ENCODE measurements at places on chromosomes 11 and 22.

DNA sequence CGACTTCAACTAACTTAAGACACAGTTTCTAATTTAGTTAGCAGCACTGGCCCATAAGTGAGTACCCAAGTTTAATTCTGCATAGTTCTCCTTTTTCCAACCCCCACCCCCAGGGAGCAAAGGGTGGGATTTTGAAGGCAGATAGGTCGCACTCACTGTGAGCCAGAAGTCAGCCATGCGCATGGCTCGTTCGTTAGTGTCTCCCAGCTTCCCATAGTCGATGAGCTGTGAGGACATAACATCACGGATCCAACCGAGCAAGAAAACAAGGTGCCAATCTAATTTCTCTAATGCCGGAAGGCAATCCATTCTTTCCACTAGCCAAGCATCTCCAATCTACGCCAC, 577 bp downstream of the MRPL17 start:
- no peak for DNase-seq

DNA sequence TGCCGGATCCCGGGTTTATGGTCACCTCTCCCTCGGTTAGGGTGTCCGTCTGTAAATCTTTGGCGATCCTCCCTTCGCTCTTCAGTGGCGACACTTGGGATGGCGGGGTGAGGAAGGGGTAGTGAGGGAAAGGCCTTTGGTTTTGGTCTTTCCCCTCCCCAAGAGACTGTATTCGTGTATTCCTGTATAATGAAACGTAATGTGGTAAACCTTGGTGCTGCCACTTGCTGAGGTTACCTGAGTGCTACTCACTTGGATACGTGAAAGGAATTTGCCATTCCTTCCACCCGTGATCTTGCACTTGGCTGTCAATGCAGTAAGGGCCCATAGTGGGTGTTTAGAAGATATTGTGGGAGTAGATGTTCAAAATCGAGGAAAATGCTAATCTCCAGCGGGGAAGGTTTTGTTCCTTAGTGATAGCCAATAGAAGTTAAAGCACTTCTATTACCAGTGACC, 578 bp upstream of the NUP160 start:
- DNase-seq, result no peak

- no peak for DNase-seq
Measured at GRCh38 chr11:94500181-94500580, 6.4 kb downstream of the ANKRD49 start.

GRCh38 chr22:44775862-44776261, 23.5 kb downstream of the ARHGAP8 start:
- DNase-seq, result no peak

DNA sequence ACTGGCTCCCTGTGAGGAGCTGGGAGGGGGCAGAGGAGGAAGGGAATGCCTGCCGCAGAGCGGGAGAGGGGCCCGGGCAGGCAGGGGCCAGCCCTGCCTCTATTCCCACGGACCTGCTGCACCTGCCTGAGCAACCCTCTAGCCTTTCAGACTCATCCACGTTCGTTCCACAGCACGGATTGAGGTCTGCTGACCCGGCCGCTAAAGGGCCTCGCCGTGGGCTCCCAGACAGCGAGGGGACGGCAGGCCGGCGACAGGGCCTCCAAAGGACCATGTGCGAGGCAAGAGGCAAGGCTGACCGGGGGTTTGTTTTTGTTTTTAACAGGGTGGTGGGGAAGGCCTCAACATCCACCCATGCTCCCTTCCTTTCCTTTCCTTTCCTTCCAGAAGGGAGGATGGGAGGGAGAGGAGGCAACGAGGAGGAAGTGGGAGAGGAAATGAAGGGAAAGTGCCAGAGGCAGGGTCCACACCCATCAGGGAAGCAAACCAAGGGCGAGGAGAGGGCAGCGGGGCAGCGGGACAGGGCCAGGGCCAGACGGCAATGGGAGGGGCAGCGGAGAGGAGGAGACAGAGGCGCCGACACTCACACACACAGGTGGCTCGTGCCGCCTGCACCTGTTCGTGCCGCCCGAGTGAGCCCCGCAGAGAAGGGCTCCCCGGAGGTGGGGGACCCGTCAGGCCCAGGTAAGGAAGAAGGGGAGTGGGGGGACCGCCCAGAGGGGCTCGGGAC, 7.5 kb downstream of the LRFN4 start:
- DNase-seq, result no peak

DNA sequence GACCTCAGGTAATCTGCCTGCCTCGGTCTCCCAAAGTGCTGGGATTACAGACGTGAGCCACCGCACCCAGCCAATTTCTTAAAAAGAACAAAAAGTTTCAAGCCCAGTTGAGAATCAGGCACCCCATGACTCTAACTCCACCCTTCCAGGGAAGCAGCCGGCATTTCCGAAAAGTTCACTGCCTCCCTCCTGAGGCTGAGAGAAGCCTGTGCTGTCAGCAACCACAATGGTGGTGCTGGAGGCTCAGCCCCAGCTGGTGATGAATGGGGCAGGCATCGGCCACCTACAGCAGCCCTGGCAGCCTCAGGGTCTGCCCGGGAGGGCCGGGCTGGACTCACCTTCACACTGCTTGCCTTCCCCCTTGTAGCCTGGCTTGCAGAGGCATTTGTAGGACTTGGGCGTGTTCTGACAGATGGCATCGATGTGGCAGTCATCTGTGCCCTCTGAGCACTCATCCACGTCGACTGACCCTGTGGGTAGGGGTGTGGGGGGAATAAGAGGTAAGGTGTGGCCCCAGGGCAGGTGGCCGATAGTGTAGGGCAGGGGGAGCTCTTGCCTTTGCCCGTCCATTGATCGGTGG, 4.3 kb downstream of the SCUBE1 start:
- DNase-seq, result no peak

DNA sequence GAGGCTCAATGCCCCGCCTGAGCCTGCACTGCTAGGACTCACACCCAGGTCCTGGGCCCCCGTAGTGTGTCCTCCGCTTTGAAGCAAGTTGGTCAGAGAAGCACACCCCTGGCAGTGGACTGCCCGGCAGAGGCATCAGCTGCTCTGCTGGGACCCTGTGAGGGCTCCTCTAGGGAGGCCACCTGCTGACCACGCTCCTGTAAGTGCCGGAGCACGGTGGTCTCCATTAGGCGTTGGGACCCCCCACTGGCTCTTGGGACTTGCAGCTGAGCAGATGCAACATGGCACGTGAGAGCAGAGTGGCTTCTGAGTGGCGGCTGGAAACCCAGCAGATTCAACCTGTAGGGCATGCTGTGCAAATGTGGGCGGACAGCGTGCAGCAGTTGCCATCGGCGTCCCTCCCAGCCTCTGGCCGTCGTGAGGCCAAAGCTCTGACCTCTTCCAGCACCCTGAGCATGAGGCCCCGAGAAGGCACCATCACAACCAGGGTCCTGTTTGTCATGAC, 16.9 kb downstream of the MRGPRG start:
- no peak for DNase-seq

DNA sequence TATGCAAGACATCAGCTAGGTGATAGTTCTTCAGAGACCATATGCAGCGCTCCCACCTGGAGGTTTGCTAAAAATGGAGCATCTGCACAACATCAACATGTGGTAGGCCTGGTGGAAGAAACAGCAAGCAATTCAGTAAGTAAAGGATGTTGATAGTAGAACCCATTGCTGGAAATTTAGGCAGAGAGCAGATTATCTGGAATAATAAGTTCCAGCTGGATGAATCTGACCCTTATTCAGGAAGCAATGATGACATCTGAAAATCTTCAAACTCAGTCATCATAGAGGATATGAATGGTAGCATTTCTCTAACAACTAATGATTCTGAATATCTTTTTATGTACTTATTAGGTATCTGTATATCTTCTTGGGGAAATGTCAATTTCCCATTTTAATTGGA, 225.2 kb upstream of the ANO3 start:
- no peak for DNase-seq

DNA sequence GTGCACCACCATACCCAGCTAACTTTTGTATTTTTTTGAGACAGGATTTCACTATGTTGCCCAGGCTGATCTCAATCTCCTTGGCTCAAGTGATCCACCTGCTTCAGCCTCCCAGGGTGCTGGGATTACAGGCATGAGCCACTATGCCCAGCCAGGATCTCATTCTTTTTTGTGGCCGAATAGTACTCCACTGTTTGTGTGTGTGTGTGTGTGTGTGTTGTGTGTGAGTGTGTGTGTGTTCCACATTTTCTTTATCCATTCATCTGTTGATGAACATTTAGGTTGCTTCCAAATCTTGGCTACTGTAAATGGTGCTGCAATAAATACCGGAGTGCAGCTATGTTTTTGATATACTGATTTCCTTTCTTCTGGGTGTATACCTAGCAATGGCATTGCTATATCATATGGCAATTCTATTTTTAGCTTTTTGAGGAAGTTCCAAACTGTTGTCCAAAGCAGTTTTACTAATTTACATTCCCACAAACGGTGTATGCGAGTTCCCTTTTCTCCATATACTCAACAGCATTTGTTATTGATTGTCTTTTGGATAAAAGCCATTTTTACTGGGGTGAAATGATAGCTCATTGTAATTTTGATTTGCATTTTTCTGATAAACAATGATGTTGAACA, 105.4 kb downstream of the TTC28 start:
- DNase-seq, result no peak

GRCh38 chr11:45924036-45924915, 1.8 kb downstream of the LARGE2 start:
- no peak for DNase-seq

DNA sequence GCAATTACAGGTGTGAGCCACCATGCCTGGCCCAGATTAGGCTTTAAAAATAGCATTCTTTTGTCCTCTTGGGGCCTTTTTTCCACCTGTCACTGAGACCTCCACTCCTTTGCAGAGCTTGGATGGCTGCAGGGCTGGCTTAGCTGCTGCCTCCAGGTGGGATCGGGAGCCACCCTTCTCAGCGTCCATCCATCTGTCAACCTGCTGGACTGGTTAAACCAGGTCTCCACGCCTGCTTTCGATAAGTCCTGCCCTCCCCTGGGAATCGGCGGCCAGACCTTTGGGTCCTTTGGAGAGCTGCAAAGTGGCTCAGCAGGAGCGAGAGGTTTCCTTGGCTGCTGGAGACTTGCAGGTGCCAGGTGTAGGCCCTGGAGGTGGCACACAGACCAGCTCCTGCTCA, 23.4 kb upstream of the GRAMD4 start:
- no peak for DNase-seq

GRCh38 chr22:50015451-50016307, 3.1 kb upstream of the IL17REL start:
- no peak for DNase-seq

- DNase-seq, result no peak
Measured at GRCh38 chr11:29755474-29755873, 261.4 kb downstream of the KCNA4 start.

DNA sequence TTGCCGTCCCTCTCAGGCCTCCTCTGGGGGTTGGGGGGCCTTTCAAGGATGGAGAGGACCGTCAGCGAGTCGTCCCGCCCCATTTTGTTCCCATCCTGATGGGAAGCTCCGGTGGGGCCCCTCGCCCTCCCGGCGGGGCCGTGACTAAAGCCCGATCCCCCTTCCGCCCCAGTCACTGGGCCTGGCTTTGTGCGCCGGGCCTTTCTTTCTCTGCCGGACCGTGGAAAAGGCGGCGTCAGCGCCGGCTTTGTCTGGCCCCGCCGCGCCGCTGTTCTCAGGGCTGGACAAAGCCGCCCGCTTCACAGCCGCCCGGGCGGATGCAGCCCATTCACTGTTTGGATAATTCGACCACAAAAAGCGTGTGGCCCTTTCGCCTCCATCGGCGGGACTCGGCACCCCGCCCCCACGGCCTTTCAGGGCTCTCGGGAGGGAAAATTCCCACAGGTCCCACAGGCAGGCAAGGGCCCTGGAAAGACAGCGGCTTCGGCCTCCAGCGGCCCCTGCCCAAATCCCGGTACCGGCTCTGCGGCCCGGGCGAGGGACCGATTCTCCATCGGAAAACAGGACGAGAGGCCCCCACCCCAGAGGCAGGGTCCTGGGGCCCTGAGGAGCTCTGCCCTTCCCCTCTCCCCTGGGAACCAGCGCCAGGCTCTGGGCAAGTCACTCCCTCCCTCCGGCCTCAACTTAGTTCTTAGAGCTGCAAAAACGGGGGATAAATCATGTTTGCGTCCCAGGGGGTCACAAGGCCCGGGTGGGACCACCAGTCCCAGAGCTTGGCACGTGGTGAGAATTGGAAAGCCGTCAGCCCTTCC, 87.2 kb downstream of the WNT7B start:
- no peak for DNase-seq

GRCh38 chr22:19199479-19199878, 20.9 kb upstream of the SLC25A1 start:
- DNase-seq, result no peak

DNA sequence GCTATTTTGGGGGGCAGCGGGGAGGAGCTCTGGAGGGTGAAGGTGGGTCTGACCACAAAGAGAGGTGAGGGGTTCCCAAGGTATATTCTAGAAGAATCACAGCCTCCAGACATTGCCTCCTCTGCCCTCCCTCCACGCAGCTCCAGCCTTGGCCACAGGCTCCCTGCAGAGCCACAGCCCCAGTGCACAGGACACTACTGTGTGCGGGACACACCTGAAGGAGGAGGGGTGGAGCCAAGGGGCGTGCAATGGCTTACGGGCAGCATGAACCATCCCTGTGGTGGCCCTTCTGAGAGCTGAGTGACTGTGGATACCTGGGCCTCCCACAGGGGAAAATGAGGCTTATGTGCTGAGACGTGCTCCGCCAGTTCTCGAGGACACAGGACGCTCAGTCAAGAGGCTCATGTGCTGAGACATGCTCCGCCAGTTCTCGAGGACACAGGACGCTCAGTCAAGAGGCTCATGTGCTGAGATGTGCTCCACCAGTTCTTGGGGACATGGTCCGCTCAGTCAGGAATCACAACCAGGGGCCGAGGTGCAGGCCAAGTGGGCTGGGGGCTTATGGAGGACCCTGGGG, 417.3 kb downstream of the SHANK2 start:
- no peak for DNase-seq

GRCh38 chr11:1356007-1356435, 33.7 kb upstream of the BRSK2 start:
- DNase-seq, result no peak

GRCh38 chr11:19905280-19905853, 192.7 kb downstream of the NAV2 start:
- DNase-seq, result no peak

- DNase-seq, result no peak
Measured at GRCh38 chr11:69882270-69882608, 63.0 kb upstream of the FGF3 start.

DNA sequence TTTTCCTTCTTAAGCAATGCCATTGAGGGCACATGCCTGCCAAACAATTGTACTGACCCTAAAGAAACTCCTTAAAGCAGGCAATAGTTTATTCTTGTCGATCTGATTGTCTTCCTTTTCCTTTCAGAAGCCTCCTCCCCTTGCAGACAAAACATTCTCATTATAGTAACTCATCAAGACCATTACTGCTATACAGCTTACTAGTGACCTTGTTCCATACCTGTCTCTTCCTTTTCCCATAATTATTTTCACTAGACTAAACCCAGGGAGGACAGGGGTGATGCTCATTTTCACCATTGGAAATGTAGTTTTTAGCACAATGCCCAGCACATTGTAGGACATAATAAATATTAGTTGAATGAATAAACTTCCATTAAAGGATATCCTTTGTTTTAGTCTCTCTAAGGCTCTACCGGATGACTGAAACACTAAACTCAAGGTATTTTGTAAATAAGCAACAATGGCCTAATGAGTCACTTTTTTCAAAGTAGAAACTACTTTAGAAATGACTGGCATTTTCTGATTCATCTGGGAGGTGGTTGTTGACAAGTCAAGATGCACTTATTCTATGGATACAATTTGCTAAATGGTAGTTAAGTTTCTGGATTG, 9.3 kb upstream of the MSANTD4 start:
- DNase-seq, result no peak
